ENCODE measurements at places on chromosomes 11 and 22.

DNA sequence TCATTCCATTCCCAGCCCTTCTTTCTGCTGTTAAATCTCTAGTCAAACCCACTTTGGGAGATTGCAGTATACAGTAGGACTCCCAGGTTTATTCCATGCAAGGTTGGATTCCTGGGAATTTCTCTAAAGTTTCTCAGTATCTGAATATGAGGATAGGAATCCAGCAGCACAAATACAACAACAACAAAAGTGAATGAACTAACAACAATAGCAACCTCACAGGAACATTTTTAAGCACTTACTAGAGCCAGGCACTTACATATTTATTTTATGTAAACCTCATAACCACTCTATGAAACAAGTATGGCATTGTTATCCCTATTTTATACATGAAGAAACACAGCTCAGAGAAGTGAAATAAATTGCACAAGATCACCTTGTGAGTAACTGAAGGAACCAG, 1.9 kb downstream of the MMP7 start:
- DNase-seq: no peak

DNA sequence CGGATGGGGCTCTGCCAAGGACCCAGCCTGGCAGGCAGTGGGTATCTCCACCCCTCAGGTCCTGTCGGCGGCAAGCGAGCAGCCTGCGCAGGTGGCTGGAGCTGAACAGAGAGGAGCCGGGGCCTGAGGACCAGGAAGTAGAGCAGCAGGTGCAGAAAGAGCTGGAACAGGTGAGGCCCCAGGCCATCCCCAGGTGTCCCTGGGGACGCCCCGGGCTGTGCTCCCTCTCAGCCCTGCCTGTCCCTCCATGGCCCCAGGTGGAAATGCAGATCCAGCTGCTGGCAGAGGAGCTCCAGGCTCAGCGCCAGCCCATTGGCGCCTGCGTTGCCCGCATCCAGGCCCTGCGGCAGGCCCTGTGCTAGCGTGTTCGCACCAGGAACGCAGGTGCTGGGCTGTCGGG, 44.0 kb downstream of the PISD start:
- no peak for DNase-seq

DNA sequence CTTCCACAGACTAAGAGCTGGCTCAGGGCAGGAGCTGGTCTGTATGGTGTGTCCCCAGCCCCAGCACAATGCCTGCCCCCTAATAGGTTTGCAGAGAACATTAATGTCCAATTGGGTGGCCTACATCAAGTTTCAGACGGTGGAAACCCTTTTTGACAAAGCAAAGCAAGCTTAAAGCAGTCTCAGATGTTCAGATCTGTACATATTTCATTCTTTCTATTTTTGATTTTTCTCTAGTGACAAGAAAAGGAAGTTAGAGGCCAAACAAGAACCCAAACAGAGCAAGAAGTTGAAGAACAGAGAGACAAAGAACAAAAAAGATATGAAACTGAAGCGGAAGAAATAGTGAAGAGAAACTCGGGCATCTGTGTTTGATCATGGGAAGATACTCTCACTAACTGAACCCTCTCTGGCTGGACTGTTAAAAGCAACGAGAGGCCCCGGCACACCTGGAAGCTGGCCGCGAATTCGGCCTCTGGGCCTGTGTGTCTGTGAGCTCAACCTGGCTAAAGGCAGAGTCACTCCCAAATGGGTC, 40.5 kb downstream of the NAT10 start:
- DNase-seq: no peak

- DNase-seq: no peak
These were observed 127.0 kb upstream of the C11orf58 start for GRCh38 chr11:16611401-16611921.

All from stimulated activated CD8-positive, alpha-beta memory T cell treated with anti-CD3 and anti-CD28 coated beads, Interleukin-7, amount 100 ng/mL, for 4 hours (primary cell).